ENCODE measurements at places on chromosomes 7 and 10. TPM values are rescaled to one million over a fixed set of nuclear protein-coding genes. Genes with fewer than 3 reads are reported as not detected.

Gene HTR5A
- total RNA-seq = not detected

DNA sequence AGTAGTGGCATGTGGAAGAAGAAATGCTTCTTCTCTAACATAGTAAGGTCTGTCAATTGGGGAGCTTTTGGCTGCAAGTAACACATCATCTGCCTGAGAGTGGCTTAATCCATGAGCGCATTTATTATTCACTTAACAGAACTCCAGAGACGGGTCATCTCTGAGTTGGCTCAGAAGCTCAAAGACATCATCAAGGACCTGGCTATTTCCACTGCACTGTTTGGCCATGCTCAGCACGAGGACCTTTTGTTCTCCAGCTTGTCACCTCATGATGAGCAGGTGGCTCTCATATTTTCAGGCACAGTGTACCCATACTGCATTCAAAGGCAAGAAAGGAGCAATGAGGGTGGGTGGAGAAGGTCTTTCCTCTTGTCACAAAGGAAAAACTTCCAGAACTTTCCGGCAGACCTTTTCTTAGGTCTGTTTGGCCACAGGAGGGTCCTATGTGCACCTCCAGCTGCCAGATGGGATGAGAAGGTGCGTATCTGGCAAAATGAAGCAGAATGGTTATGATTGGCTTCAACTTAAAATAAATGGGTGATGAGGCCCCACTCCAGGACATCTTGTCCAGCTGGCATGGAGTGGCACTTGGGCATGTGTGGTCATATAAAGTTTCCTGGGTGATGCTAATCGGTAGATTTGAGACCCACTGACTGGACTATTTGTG is 55.6 kb upstream of the SHH start:
- DNase-seq = no peak

GRCh38 chr10:77514870-77515269 is 122.7 kb downstream of the KCNMA1 start:
- no peak for DNase-seq

DNA sequence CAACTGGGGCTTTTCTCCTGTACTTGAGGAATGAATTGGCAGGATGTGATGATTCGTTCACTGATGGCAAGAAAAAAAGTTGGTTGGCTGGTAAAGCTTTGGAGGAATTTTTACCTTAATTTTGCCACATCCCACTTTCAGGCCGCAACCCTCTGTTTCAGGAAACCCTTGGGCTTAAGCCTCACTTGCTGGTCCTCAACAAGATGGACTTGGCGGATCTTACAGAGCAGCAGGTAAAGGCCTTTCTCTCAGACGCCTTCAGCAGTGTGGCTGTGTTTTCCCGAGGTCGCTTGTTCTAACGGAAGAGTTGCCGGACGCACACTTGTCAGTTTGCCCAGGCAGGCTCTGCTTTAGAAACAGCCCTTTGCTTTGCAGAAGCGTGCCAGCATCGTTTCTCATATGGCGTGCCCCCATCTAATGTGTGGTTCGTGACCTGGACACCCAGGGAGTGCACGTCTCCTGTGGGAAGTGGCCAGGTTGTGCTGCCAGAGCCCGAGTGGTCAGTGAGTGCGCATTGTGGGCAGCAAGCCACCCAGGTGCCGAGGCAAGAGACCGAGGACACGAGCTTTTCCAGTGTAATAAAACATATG is 2.2 kb downstream of the MTG1 start:
- no peak for DNase-seq

DNA sequence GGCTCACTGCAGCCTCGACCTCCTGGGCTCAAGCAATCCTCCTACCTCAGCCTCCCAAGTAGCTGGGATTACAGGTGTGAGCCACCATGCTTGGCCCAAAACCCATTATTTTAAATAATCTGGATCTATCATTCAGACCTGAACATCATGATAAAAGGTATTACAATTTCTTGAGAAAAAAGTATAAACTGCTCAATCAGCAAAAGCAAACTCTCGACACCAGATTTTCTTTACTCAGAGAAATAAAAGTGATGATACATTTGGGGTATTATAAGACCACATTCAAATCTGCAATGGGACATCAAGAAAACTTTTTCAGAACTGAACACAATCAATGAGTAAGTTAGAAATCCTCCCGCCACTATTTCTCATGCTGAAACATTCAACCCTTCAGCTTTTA is 41.2 kb downstream of the JMJD1C start:
- DNase-seq = no peak

- DNase-seq = peak; percentile 1
Measured at GRCh38 chr10:121497513-121498470, 100.5 kb downstream of the FGFR2 start.

GRCh38 chr10:6364893-6365292 is 162.2 kb downstream of the PFKFB3 start:
- DNase-seq = no peak

GRCh38 chr7:84536271-84536870 is 341.8 kb upstream of the SEMA3A start:
- DNase-seq = peak; percentile 18

- DNase-seq = no peak
Measured at GRCh38 chr7:157793973-157794745, 457.4 kb downstream of the DNAJB6 start.

- no peak for DNase-seq
Measured at GRCh38 chr10:70284542-70285475, 1.0 kb upstream of the NPFFR1 start.

DNA sequence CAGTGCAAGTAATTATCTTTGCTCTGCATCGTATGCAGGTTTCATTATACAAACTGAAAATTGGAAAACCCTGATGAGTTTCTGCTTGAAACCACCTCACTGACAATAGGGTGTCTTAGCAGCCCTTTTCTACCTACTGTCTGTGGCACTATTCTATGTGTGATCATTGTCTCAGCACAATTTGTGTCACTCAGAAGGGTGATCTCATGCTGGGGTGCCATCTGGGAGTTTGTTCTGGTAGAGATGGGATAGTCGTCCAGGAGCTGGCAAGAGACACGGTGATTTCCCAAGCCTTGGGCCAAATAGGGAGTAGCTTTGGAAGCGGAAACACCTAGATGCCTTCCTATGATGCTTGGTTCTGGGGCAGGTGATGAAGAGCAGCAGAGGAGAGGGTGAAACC is 186.3 kb downstream of the FRMD4A start:
- DNase-seq = no peak

GRCh38 chr7:155852426-155853301 is 40.4 kb upstream of the SHH start:
- DNase-seq = no peak

GRCh38 chr10:79356104-79356503 is 8.8 kb downstream of the PPIF start:
- no peak for DNase-seq

GRCh38 chr7:70097645-70098044 is 499.4 kb downstream of the AUTS2 start:
- DNase-seq = no peak

- DNase-seq = no peak
Measured at GRCh38 chr7:130134106-130134636, 63.8 kb downstream of the KLHDC10 start.

- DNase-seq = no peak
Measured at GRCh38 chr7:157693071-157693520, 356.3 kb downstream of the DNAJB6 start.

DNA sequence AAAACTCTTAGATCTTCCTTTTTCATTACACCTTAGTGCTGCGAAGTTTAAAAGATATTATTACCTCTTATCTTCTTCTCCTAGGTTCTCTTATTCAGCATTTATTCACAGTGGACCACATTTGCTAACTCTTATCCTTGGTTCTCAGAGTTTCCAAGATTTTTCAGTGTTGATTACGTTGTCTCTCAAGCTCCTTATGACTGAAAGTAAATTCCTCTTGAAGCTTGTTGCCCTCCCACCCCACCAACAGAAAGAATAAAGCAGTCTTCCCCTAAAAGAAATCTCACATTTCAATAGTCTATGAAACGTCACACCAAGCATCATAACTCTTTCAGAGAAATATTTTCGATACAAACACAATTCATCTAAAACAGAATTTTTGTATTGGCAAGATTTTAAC is 362.5 kb downstream of the MAGI2 start:
- DNase-seq = no peak

DNA sequence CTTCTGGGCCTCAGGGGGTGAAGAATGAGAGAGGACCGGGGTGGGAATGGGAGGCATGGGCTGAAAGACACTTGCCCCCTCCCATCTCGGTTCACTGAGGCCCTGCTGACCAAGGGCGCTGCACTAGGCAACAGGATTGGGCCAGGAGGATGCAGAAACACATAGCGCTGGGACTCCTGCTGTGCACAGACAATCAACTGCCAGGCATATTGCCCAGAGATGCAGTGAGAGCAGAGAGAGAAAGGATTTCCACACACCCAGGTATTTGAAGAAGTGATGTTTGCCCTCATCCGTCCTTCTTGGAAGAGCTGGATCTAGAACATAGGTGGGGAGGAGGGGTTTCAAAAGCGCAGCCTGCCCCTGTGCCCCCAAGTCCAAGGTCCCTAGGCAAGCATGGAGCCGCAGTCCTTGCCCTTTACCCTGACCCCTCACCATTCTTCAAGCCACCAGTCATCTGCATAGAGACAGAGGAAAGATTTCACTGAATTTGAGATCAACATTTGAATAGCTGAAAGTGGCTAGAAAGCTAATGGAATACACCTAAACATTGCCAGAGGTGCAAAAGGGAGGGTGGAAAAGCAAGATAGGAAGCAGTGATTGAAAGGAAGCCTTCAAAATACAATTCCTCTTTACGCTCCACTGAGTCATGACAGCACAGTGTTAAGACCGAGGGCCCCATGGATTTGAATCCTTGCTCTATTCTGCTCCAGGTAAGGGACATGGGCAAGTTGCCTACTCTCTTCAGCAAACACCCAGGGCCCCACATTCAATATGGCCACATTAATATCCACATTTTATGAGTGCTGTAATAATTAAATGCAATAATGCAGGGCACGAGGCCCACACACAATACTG is 44.2 kb upstream of the TNS3 start:
- no peak for DNase-seq
